GM12864 (cell line): ENCODE measurements at places on chromosomes 5 and 9.

DNA sequence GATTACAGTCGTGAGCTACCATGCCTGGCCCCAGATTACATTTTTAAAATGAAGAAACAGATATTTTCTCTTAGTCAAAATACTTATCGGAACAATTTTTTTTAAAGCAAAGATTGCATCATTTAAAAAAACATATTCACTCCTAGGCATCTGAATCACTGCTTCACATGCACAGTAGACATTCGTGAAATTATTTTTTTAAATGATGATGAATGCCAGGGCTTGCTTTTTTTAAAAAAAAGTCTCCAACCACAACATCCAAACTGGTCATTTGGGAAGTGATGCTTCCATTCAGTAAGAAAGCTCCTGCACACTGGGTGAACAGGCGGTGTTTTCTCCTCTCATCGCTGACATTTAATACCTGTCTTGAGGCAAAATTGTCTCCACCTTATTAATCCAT, 223.0 kb upstream of the DMRT1 start:
- DNase-seq = no peak

DNA sequence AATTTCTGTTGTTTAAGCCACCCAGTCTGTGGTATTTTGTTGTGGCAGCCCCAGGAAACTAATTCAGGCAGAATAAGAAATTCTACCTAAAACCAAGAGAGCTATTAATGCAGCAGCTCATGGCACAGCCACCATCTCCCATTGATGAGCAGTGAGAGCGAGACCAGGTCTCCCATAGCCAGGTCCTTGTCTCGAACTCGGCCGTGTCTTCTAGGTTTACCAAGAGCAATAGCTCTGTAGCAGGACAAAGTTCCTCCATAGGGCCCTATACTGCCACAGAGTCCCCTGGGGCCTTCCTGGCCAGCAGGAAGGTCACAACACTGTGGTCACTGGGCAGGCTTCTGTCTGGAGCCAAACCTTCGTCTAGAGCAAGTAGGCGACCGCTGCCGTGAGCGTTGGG, 34.5 kb upstream of the TJP2 start:
- DNase-seq = no peak

GRCh38 chr9:86529496-86530275, 175.5 kb upstream of the TUT7 start:
- DNase-seq = no peak

- no peak for DNase-seq
These were observed 1121.6 kb downstream of the MAT2B start for GRCh38 chr5:164627021-164627420.

- no peak for DNase-seq
These were observed 5.1 kb downstream of the LRRC14B start for GRCh38 chr5:196350-196749.

DNA sequence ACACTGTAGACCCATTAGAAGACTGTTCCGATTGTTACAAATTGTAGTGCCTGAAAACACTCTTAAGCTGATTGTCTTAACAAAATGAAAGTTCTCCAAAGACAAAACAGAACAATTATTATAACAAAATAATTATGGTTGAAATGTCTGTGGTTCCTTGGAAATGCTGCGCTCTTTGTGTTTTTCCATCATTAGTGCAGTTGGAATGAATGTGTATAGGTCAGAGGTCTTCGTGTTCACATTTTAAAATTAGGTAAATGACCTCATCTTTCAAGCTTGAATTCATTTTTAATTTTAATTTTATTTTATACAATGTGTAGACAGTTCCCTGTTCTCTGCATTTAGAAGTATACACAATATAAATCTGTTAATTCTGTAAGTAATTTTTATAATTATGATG, 56.7 kb upstream of the NXNL2 start:
- DNase-seq = no peak

GRCh38 chr9:123335193-123335985, 20.6 kb upstream of the CRB2 start:
- DNase-seq = no peak

GRCh38 chr5:91240175-91240574, 142.9 kb downstream of the ARRDC3 start:
- no peak for DNase-seq

GRCh38 chr5:39464088-39464487, 39.3 kb upstream of the DAB2 start:
- no peak for DNase-seq

DNA sequence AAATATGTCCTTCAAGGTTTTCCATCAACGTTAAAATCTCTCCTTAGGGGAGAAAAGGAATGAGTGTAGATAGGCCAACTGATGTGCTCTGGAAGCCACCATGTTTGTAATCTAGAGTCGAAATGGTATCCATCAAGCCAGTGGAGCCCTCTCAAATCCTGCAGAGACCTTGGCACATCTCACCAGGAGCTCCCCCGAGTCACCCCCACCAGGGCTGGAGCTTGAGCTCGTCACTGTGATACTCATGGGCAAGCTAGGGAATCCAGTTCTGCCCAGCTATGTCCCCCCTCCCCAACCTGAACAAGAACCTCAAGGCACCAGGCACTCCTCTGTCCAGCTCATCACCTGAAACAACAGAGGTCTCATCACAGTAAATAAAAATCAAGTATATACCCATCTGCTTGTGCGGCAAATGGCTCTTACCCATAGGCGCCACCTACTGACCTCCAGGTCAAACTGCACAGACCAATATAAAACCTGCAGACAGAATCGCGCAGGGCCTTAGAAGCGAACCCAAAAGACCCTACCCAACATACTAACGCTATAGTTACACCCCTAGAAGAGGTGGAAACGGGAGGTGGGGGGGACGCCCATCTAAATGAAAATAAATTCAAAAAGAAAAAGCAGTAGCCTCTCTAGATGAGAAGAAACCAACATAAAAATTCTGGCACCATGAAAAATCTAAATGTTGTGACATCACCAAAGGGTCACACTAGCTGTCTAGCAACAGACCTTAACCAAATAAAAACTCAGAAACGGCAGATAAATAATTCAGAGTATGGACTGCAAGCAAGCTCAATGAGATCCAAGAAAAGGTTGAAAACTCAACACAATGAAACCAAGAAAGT, 75.0 kb downstream of the TTC39B start:
- peak; percentile 12 for DNase-seq

DNA sequence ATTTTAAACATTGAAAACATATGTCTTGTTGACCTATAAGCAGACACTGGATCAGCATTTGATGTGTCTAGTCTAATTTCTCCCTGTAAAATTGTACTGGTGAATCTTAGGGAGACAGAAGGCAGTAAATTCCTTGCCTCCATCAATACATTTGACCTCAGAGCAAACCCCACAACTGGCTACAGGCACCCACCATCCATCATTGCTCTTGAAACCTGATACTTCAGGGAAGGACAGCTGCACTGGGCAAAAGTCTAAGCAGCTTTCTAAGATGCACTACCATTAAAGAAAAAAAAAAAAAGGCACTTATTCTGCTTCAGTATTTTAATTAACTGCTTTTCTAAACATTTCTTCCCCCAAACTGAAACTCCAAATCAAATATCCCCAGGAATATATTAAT, 1051.3 kb upstream of the DMAC1 start:
- no peak for DNase-seq

- no peak for DNase-seq
These were observed 246.0 kb downstream of the ENC1 start for GRCh38 chr5:74394528-74394915.

DNA sequence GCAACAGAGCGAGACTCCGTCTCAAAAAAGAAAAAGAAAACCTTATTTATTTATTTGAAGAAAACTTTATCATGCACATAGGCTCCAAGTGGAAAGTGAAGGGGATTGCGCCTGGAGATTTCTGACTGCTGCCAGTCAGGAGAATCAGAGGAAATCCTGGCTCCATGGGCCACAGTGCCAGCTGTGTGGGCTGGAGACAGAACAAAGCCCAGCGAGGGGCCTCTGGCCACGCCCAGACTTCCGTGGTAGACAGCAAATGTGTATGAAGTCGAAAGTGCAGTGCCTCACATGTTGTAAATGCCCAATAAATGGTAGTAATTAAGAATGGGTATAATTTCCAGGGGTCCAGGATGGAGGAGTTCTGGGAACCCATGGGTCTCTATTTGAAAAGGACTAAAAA, 75.8 kb upstream of the WWC1 start:
- no peak for DNase-seq

DNA sequence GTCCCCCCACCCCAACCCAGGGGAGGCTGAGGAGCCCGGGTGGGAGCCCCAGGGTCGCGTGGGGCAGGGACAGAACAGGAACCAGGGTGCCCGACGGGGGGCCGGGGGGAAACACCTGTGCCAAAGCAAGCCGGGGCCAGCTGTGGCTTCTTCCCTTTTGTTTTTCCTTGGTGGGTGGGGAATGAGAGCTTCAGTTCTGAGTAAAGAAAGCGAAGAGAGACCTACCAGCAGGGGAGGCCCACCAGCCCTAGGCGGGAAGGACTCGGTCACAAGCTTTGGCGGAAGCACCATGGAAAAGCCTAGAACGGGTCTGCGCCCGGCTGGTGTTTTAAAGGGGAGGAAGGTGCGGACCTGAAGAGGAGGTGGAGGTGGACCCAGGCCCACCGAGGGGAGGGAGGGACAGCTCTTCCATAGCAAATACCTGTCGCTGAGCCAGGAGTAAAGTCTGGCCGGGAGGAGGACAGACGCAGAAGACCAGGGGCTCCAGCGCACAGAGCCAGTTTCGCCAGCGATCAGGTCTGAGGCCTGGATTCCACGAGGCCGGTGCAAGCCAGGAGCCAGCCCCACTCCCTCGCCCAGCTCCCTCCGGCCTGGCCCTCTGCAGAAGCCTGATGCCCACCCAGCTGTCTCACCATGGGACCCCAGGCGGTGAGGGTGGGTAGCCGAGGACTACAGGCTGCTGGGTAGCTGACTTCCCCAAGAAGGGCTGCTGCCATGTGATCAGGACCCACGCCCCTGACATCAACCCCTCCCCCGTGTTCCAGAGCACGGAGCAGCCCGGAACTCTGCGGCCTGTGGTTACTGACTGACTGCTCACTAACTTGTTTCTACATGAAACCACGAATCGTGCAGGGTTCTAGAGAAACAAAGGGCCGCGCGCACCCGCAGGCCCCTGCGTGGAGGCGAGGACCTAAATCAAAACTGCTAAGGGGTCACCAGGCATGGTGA, 849 bp upstream of the MGAT1 start:
- DNase-seq = peak; percentile 87

DNA sequence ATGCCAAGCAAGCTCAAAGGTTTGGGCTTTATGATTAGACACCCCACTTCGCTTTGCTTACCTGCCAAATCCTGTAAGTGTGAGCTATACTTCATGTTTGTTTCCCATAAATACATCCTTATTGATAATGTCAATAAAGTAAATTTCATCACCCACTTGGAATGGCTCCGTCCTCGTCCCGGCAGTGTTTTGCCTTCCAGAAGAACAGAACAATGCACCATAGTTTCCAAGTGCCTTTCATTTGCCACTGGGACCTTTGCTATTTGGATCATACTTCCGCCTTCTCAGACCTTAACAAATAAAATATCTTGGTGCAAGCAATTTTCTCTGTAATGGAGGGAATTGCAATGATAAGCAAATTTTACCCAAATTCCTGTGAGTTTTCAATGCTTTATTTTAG, 229.3 kb downstream of the PIK3R1 start:
- DNase-seq = no peak

- DNase-seq = no peak
These were observed 177.3 kb downstream of the RAB3C start for GRCh38 chr5:58760222-58760621.

GRCh38 chr5:171544913-171545765, 125.7 kb downstream of the FGF18 start:
- DNase-seq = no peak

DNA sequence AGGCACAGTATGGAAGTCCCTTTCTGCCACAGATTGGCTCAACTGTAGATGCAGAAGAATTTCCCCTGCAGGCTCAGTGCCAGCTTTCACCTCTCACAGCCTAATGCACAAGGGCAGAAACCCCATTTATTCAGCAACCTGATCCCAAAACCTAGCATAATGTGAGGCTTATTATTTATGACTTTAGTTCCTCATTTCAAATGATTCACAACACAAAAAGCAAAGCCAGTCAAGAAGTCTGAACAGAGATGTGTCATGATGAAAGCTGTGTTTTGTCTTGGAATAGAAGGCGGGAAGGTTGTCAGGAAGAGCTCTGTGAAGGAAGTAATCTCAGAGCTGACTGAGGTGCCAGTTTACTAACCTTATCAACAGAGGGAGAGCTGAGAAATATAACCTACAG, 369.7 kb downstream of the LRRC70 start:
- DNase-seq = no peak

- DNase-seq = no peak
These were observed 49.9 kb upstream of the TTC23L start for GRCh38 chr5:34789021-34789531.

DNA sequence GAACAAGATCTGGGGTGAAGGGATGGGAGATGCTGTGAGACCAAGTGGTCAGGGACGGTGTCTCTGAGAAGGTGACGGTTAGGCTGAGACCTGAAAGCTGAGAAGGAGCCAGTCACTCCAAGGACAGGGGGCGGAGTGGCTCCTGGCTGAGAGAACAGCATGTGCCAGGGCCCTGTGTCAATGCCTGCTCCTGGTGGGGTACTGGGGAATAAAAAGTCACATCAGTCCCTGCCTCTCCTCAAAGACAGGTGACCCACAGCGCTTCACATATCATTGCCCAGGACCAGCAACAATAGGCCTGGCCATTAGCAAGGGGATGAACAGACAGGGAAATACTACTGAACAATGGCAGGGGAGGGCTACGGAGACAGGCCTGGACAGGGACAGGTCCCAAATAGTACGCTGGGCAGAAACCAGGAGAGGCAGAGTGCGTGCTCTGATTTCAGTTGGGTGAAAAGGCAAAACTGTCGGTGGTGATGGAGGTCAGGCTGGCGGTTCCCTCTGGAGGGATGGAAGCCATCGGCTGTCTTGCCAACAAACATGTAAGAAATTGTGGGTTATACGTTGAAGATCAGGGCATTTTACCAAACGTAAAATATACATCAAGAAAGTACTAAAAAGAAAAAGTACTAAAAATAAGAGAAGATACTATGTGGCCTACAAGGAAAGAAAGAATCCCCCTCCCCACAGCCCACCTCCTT, 64.3 kb downstream of the C9orf50 start:
- no peak for DNase-seq

GRCh38 chr9:106859957-106860720, 2.8 kb upstream of the ZNF462 start:
- DNase-seq = no peak

DNA sequence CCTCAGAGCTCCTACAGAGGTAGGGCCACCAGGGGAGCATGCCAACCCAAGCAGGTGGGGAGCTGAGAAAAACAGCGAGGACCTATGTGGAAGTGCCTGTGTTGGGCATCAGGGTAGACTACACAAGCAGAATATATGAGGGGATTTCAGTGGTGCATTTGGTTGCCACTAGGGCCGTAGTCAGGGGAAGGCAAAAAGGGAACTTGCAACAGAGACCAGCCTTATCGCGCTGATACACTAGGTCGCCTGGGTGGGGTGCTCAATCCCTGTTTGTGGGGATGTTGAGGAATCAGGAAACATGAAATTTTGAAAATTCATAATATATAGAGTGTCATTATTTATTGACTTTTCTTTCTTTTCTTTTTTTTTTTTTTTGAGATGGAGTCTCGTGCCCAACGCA, 370.9 kb upstream of the PRR16 start:
- DNase-seq = no peak

DNA sequence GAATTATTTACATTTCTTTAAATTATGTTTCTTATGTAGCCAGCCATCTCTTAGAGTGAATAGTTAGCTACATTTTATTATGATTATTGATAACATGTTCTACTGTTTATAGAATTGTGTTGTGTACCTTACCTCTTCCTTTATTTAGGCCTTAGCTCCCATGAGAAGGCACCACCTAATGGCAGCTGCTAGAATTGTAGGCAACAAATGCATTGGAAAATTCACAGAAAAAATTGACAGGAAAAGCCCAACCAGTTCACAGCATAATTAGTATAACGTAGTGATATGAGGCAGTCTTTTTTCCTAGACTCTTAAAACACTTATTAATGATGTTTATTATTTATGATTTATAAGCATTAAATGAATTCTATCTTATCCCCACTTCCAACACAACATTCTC, 175.8 kb downstream of the WDR70 start:
- DNase-seq = no peak
